ENCODE measurements at places on chromosomes 16 and 17.

DNA sequence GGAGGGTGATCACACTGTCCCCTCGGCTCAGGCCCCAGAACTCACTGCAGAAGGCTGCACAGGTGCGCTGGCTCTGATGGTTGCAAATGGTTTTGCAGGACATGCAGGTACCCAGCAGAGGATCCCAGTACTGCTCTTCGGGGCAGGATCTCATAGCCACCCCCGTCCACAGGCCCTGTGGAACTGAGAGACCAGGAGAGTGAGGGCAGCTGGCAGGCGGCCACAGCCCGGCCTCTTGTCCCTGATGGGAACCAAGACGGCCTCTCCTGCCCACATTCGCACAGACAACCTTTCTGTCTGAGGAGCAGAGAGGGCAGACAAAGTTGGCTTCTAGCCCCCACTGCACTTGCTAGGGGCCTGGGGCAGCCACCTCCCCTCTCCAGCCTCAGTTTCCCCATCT lies 19.5 kb downstream of the TNFRSF13B start:
- DNase-seq = no peak

- DNase-seq = no peak
Measured at GRCh38 chr16:10180042-10180770, 2.0 kb downstream of the GRIN2A start.

DNA sequence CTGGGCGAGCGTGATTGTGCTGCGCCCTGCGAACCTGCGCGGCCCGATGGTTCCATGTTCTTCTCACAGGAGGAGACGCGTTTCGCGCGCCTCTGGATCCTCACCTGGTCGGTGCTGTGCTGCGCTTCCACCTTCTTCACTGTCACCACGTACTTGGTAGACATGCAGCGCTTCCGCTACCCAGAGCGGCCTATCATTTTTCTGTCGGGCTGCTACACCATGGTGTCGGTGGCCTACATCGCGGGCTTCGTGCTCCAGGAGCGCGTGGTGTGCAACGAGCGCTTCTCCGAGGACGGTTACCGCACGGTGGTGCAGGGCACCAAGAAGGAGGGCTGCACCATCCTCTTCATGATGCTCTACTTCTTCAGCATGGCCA lies 1.0 kb downstream of the FZD2 start:
- no peak for DNase-seq

DNA sequence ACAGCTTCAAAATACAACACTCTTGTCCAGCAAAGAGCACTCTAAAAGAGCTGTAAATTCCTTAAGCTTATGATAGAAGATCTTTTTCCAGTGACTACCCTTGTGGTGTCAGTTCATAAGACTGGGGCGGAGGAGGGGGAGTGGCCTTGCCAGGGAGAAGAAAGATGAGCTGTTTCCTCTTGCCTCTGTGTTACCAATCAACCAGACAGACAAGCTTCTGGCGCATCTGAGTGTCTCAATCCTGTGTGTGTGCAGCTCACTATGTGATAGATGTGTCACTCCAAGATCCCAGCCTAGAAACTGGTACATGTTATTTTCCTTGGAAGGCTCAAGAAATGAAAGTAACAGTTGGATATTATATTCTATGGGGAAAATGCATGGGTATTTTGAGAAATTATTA lies 167.4 kb upstream of the CACNG3 start:
- no peak for DNase-seq

DNA sequence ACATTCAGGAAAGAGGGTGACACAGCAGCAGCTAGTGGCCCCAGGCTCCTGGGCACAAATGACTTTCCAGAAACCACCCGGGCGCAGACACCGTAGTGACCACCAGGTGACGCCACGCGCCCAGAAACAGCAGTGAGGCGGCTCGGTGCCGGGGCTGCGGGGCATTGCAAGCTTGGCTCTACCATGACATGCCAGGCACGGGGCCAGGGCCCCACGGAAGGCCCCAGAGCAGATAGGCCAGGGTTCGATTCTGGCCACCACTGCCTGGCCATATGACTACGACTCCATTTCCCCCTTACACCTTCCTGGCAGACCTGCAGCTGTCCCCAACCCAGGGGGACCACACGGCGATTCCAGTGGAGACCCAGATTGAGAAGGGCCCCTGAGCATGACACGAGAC lies 6.7 kb downstream of the RHBDF1 start:
- peak; percentile 72 for DNase-seq

DNA sequence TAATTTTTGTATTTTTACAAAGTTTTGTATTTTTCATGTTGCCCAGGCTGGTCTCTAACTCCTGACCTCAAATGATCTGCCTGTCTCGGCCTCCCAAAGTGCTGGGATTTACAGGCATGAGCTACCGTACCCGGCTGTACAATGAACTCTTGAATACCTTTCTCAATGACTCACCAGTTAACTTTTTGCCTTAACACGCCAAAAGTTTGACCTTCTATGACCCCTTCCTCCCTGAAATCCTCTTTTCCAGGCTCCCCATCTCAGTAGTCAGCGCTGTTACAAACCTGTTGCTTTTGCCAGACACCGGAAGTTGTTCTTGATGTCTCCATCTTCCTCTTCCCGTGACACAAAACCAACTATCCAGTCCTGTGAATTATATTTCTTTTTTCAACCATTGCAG lies 158.1 kb upstream of the ASIC2 start:
- no peak for DNase-seq

DNA sequence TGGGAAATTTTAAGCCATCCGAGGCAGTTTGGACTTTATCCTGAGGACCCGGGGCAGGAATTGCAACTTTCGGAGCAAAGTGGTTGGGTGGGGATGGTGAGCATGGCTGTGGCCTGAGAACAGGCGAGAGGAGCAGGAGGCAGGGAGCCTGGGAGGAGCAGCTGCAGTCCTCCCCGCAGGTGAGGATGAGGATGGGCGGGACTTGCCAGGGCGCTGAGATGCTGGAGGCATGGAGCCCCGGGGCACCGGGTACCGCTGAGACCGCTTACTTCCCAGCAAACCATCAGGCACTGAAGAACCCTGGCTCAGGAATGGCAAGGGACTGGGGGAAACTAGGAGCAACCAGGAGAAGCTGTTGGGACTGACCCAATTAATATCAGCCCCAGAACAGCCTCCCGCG lies 210.8 kb downstream of the GSG1L start:
- no peak for DNase-seq
